ENCODE measurements at places on chromosomes 6 and 20. TPM values are rescaled to one million over a fixed set of nuclear protein-coding genes. Genes with fewer than 3 reads are reported as not detected.

SLA2 gene
- 62.9 TPM for total RNA-seq

C6orf132 gene
- 0.23 TPM for total RNA-seq

BPI gene
- not detected for total RNA-seq

GLP1R gene
- not detected for total RNA-seq

SIRPB2 gene
- not detected for total RNA-seq
